Spinal cord (tissue), 10 donors: ENCODE measurements at places on chromosomes 1 and 21.
A peak's percentile ranks its signal among the peaks of the same experiment; 100 is the strongest.

- H3K4me1 ChIP-seq: no peaks in the 10 kb centered on the region
- H3K36me3 ChIP-seq: peaks cover 2% of the 10 kb centered on the region
- H3K4me3 ChIP-seq: no peak overlapping the region
- no peaks in the 10 kb centered on the region for H3K27me3 ChIP-seq
These were observed 23.9 kb upstream of the SLC44A3 start for GRCh38 chr1:94796266-94796665.

- H3K4me3 ChIP-seq: no peak overlapping the region
- peaks cover 42% of the 10 kb centered on the region for H3K4me1 ChIP-seq
- H3K27ac ChIP-seq: peak overlapping the region; percentile 48
- H3K27me3 ChIP-seq: no peaks in the 10 kb centered on the region
- no peaks in the 10 kb centered on the region for H3K36me3 ChIP-seq
These were observed 55.7 kb downstream of the IRF2BP2 start for GRCh38 chr1:234554218-234554697.

GRCh38 chr1:40635763-40636500, 29.6 kb downstream of the RIMS3 start:
- H3K4me3 ChIP-seq: no peak overlapping the region
- no peaks in the 10 kb centered on the region for H3K27me3 ChIP-seq
- peaks cover 21% of the 10 kb centered on the region for H3K36me3 ChIP-seq
- DNase-seq: no peak

DNA sequence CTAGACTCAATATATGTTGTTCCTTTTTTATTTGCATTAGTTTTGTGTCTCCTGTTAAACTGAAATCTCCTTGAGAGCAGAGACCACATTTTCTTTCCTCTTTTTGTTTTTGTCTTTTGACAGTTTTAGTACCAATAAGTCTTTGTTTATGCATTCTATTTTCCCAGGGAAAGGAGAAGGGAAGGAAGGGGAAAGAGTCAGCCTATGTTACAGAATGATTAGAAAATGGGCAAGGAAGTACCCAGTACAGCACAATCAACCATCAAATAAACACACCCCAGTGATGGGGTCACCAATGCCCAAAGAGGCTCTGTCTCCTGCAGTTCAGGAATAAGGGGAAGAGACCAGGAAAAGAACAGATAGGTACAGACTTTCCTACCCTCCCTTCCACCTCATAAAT, 10.1 kb downstream of the ZBTB37 start:
- H3K4me3 ChIP-seq: no peak overlapping the region
- DNase-seq: no peak
- H3K27me3 ChIP-seq: no peaks in the 10 kb centered on the region
- H3K36me3 ChIP-seq: peaks cover 35% of the 10 kb centered on the region
- no peaks in the 10 kb centered on the region for H3K4me1 ChIP-seq
- no peak overlapping the region for H3K27ac ChIP-seq

- no peak within 1 kb of the TSS for H3K4me3 ChIP-seq
- no peak for DNase-seq
- no peak within 1 kb of the TSS for H3K27ac ChIP-seq
- peaks cover 17% of the 10 kb centered on the region for H3K4me1 ChIP-seq
- H3K27me3 ChIP-seq: peaks cover 54% of the 10 kb centered on the region
These were observed at the start of gene GABRD for GRCh38 chr1:2019172-2019543. TSS of gene GABRD (plus strand) at chr1:2019345. CDS start at chr1:2019424, 79 bp downstream.

DNA sequence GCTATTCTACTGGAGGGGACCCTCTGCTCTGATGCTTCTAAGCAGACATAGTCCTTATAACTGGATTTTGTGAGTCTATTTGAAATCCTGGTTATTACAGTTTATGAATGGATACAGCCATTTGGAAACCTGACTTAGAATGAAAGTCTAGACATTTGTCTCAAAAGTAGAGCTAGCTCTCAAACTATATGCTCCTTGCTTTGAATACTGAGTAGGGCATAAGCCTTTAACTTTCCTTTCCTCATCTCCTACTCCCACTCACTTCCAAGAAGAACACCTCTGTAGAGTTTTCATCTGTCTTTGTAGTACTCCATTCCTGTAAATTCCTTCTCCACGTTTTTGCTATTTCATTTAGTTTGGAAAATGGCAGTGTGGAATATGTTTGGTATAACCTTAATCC, 9.0 kb upstream of the ARID1A start:
- peaks cover 5% of the 10 kb centered on the region for H3K4me1 ChIP-seq
- no peaks in the 10 kb centered on the region for H3K27me3 ChIP-seq
- H3K27ac ChIP-seq: no peak overlapping the region
- no peaks in the 10 kb centered on the region for H3K36me3 ChIP-seq
- no peak for DNase-seq

DNA sequence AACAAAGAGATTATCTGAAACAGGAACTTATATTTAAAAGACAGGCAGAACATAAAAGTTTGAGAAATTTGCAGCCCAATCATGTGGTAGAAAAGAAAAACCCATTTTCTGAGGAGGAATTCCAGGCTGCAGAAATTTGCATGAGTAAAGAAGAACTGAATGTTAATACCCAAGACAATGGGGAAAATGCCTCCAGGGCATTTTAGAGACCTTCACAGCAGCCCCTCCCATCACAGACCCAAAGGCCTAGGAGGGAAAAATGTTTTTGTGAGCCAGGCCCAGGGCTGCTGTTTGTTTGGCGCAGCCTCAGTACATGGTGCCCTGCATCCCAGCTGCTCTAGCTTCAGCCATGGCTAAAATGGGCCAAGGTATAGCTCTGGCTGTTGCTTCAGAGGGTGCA, 554.3 kb upstream of the CHRM3 start:
- H3K36me3 ChIP-seq: no peaks in the 10 kb centered on the region
- no peaks in the 10 kb centered on the region for H3K27me3 ChIP-seq
- H3K4me1 ChIP-seq: no peaks in the 10 kb centered on the region

DNA sequence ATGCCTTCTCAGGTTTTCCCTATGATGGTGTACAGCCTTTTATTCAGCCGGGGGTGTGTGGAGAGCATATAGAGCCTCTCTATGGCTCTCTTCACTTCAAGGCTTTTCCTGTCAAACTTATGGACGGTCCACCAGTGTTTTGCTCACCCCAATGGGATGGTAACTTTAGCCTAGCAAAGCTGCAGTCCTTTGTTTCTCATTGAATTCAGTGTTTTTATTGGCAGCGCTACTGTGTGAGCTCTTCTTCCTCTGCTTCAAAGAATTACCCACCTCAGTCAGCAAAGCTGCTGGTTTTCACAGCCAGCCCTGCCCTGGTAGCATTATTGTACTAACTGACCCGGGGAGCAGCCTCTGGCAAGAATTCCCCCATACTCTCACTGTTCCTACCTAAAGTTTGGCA, 145.3 kb upstream of the RRP15 start:
- no peak overlapping the region for H3K4me3 ChIP-seq
- no peaks in the 10 kb centered on the region for H3K36me3 ChIP-seq
- H3K4me1 ChIP-seq: no peaks in the 10 kb centered on the region
- H3K27ac ChIP-seq: no peak overlapping the region

DNA sequence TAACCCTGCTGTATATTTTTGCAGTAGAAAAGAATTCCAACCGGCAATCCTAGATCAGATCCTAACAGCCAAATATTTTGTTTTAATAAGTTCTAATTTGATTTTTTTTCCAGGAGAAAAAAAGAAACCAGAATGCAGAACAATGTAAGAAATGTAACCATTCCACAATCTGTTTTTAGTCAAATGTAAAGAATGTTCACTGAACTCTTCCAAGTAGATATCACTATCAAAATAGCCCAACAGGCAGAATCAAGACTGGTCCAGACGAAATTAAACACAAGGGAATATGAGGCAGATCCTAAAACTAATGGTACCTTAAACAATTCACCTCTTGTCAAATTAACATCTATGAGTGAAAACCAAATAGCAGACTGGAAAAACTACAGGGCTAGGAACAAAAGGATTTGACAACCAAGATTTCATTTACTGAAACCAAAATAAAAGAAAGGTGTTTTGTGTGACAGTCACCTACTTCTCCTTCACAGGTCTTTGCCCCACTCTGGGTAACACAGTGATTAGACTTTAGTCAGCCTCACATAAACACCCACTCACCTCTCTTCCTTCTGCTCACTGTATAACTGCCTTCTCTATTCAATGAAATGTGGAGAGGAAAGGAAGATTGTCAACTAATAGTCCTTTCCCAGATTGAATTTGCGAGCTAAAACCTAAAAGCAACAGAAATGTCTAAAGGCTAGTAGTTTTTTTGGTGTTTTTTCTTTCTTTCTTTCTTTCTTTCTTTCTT, 137.9 kb downstream of the FAF1 start:
- no peak for DNase-seq
- H3K27me3 ChIP-seq: no peaks in the 10 kb centered on the region
- H3K4me3 ChIP-seq: no peak overlapping the region
- no peaks in the 10 kb centered on the region for H3K36me3 ChIP-seq
- no peaks in the 10 kb centered on the region for H3K4me1 ChIP-seq

- no peak overlapping the region for H3K27ac ChIP-seq
- H3K27me3 ChIP-seq: no peaks in the 10 kb centered on the region
- no peak for DNase-seq
- no peaks in the 10 kb centered on the region for H3K4me1 ChIP-seq
- H3K36me3 ChIP-seq: no peaks in the 10 kb centered on the region
- H3K4me3 ChIP-seq: no peak overlapping the region
These were observed 72.3 kb upstream of the CAPZB start for GRCh38 chr1:19557609-19558051.

- no peak overlapping the region for H3K4me3 ChIP-seq
- no peak overlapping the region for H3K27ac ChIP-seq
- no peak for DNase-seq
- H3K27me3 ChIP-seq: no peaks in the 10 kb centered on the region
- peaks cover 11% of the 10 kb centered on the region for H3K4me1 ChIP-seq
These were observed 52.9 kb upstream of the CITED4 start for GRCh38 chr1:40914927-40915569.

DNA sequence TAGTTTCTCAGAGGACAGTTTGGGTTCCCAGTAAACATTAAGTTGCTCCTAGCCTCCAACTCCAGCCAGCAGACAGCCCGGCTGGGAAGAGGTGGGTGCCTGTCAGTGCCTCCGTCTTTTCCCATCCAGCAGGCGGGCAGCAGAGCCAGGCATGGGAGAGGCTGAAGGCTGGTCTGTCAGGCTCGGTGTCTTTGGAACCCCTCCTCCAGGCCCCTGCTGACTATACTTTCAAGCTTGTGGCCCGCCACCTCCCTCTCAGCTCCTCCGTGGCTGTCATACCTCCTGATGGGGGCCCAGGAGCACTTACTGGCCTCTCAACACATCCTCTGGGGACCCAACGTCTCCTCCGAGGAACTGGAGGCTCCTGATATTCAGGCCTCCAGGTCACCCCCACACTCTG, 140.9 kb downstream of the ACTL8 start:
- H3K4me3 ChIP-seq: no peak overlapping the region
- no peaks in the 10 kb centered on the region for H3K36me3 ChIP-seq
- no peak for DNase-seq
- H3K27me3 ChIP-seq: no peaks in the 10 kb centered on the region
- H3K27ac ChIP-seq: no peak overlapping the region

DNA sequence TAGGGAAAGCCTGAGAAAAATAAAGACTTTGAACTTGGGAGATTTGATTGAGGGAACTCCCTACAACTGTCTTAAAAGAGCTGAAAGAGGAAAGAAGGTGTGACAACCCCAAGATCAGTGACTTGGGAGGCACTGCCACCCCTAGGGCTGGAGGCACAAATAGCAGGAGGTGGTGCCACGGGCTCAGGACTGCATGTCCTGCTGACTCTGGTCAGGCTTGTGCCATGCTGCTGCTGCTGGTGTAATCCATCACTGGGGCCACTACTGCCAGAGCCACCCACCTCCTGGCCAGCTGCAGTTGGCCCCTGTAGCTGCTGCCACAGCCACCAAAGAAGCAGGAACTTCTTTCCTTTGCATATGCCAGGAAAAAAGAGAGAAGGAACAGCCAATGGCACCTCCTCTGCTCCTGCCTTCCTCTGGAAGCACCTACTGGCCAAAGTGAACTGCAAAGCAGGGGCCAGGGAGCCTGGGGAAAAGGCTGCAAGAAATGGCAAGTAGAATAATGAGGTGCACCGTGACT, 730.3 kb downstream of the PTPRU start:
- H3K4me3 ChIP-seq: no peak overlapping the region
- H3K27me3 ChIP-seq: no peaks in the 10 kb centered on the region
- H3K4me1 ChIP-seq: peaks cover 21% of the 10 kb centered on the region
- H3K36me3 ChIP-seq: no peaks in the 10 kb centered on the region
- no peak overlapping the region for H3K27ac ChIP-seq
- no peak for DNase-seq

GRCh38 chr21:45962531-45963231, 18.9 kb upstream of the COL6A1 start:
- no peak overlapping the region for H3K4me3 ChIP-seq
- DNase-seq: no peak
- H3K4me1 ChIP-seq: no peaks in the 10 kb centered on the region
- no peaks in the 10 kb centered on the region for H3K36me3 ChIP-seq
- no peak overlapping the region for H3K27ac ChIP-seq

DNA sequence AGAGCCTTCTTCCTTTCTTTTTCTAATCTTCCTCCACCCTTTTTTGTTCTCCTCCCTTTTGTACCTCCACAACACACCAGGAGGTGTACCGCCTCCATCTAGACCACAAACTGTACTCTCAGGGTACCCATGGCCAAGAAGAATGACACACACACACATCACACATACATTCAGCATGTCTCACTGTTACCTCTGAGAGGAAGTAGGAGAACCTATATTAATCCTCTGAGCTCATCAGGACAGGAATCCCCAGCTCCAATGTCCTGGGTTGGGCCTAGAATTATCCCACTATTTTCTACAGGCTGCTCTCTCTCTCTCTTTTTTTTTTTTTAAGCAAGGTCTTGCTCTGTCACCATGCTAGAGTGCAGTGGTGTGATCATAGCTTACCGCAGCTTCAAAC, 36.7 kb downstream of the ATP2B4 start:
- H3K36me3 ChIP-seq: peaks cover 6% of the 10 kb centered on the region
- DNase-seq: no peak
- no peaks in the 10 kb centered on the region for H3K27me3 ChIP-seq
- peaks cover 15% of the 10 kb centered on the region for H3K4me1 ChIP-seq
- no peak overlapping the region for H3K4me3 ChIP-seq
- no peak overlapping the region for H3K27ac ChIP-seq

- H3K4me1 ChIP-seq: no peaks in the 10 kb centered on the region
- DNase-seq: no peak
- H3K27ac ChIP-seq: no peak overlapping the region
- H3K27me3 ChIP-seq: no peaks in the 10 kb centered on the region
These were observed 40.8 kb downstream of the GLUL start for GRCh38 chr1:182350839-182351238.
